Smooth muscle cell of bladder (primary cell): ENCODE measurements at places on chromosomes 1 and 21. TPM values are rescaled to one million over a fixed set of nuclear protein-coding genes. Genes with fewer than 3 reads are reported as not detected.

AGO3 gene
- 10.1 and 13.7 TPM in 2 replicates for total RNA-seq

CFAP107 gene
- not detected in 2 replicates for total RNA-seq

FAM163A gene
- total RNA-seq = under 0.01 TPM in 2 replicates

ODF2L gene
- total RNA-seq = 14.2 and 15.8 TPM in 2 replicates

TNFRSF9 gene
- total RNA-seq = 0.14 and 0.18 TPM in 2 replicates

S100A7 gene
- total RNA-seq = not detected in 2 replicates

PHLDA3 gene
- total RNA-seq = 71.5 and 126 TPM in 2 replicates

RAVER2 gene
- total RNA-seq = 4.3 and 5.1 TPM in 2 replicates

LRRC38 gene
- total RNA-seq = 0.09 and 0.28 TPM in 2 replicates
